ENCODE measurements at places on chromosomes 4 and X.

DNA sequence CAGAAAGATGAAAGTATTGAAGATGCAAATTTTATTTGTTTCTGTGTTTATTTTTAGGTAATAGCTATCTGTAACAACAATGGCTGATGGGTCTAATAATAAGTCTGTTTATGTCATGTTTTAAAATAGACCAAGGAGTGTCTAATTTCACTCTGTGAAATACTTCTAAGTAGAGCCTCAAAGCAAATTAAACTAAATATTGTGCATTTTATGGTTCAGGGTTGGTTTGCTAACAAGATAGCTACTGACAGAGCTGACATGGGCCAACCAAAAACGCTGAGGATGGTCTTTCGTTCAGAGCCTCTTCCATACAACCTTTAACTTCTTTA is 437.6 kb upstream of the CTSO start:
- no peak for DNase-seq

- no peak for DNase-seq
Observed at GRCh38 chrX:105837232-105837631, 14.9 kb downstream of the NRK start.

GRCh38 chrX:69615779-69616456 is at the start of gene EDA:
Gene EDA, plus strand, starts transcription at chrX:69616113.
- DNase-seq, result peak; percentile 53

GRCh38 chr4:29560452-29560851 is 1159.7 kb upstream of the PCDH7 start:
- DNase-seq, result no peak

DNA sequence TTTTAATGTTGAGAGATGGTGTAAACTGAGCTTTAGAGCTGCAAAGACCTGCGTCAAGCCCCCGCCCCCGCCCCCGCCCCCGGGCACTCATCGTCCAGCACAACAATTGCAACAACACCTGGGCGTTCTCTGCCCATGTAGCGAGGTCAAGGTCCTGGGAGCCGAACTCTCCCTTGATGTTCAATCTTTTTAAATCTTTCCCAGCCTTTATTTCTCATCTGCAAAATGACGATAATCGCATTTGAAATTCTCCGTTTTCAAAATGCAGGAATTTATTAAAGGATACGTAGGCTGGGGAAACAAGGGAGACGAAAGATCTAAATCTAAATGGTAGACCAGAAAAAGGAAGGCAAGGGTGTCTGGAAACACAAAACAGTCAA is 648 bp upstream of the MSMO1 start:
- no peak for DNase-seq

DNA sequence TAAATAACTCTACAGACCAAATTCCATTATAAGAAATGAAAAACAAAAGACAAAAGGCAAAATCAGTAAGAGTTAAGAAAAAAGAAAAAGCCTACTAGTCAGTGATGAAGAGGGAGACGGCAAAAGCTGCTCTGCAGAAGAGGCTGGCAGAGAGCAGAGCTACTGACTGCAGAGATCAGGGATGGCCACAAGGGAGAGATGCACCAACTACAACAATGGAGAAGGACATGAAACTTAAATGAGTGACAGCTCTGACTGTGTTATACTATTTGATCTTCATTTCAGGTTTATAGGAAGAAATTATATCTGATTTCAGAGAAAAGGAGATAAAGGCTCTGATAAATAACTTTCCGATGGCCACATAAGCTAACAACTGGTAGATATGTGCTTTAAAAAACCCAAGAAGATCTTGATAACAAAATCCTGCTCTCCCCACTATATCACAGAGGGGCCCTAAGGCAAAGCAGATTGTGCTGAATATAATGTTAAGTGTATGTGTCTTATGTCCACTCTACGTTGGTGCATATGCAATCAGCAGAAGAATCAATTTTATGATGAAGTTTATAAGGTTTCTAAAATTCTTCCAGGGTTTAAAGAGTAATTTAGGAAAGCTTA is 58.4 kb upstream of the COX18 start:
- DNase-seq, result no peak

GRCh38 chr4:109708990-109709389 is 5.7 kb upstream of the CASP6 start:
- no peak for DNase-seq

GRCh38 chr4:10102474-10103332 is 13.9 kb downstream of the WDR1 start:
- no peak for DNase-seq

Data from activated naive CD4-positive, alpha-beta T cell (primary cell).